NB4 (cell line): ENCODE measurements at places on chromosomes 13 and 19.

GRCh38 chr13:79990048-79990447, 350.9 kb downstream of the SPRY2 start:
- DNase-seq = no peak

- no peak for DNase-seq
Measured at GRCh38 chr13:32969516-32969941, 46.7 kb upstream of the KL start.

DNA sequence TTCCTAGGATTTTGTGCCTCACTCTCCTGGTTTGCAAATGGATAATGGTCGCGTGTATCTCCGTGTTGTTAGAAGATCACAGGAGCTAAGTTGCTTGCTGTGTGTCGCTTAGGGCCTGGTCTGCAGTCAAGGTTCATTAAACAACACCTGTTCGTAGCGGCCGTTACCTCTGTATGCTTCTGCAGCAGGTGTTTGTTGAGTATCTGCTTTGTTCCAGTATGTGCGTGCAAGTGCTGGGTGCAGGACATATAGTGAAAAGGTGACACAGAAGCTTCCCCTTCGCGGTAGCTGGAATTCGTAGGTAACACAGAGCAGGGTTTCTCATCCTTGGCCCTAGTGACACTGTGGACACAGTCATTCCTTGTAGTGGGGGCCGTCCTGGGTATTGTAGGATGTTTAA, 5.4 kb downstream of the MED25 start:
- no peak for DNase-seq

DNA sequence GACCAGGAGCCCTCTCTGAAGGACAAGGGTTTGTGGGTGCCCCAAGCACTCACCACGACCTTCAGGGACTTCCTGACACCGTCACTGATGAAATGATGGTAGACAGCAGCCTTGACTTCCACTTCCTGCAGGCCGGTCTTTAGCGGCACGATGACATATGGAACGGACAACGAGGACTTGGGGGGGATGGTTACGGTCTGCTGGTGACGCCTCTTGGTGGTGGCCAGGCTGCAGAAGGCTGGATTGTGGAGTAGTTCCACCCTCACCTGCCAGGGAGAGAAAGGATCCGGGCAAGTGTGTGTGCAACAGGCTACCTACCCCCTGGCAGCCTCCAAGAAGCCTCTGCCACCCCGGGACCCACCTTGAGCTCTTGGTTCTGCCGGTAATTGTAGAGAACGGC, 23.2 kb downstream of the C3 start:
- DNase-seq = peak; percentile 45

- DNase-seq = no peak
Measured at GRCh38 chr13:82294226-82294625, 1588.0 kb downstream of the SLITRK1 start.

DNA sequence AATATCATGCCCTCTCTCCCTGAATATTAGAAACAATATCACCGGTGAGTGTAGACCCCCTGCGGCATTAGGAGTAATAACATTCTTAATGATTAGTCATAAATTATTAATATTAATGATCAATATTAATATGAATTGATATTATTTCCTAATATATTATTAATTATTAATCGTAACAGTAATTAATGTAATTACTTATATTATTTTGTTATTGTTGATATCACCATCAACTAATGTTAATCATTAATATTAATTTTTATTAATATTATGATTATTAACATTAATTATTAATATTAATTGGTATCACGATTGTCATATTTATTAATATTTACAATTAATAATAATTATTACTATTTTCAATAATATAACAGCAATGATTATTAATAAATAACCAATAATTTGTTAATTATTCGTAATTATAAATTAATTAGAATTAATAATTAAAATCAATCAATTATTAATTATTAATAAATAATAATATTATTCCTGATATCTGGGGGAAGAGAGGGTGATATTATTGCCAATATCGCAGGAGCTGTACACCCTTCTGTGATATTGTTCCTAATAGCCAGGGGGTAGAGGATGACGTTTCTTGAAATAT, 528.8 kb upstream of the PCDH20 start:
- no peak for DNase-seq

DNA sequence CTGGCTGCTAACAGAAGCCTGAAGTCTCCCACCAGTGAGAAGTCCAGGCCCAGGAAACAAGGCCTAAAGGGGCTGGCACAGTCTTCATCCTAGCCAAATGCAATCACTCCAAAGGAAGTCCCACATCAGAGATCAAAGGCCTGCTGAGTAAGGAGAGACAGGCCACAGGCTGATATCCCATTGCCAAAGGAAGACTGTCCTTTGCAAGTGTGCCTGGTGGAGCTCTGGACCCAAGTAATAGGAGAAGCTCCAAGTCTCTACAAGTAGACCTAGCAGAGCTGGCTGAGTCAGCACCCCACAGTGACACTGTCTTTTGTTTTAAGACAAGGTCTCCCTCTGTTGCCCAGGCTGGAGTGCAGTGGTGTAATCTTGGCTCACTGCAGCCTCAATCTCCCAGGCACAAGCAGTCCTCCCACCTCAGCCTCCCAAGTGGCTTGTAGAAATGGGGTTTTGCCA, 4.5 kb downstream of the DBP start:
- peak; percentile 87 for DNase-seq

- no peak for DNase-seq
Measured at GRCh38 chr13:43383498-43384165, 360.2 kb downstream of the DNAJC15 start.

DNA sequence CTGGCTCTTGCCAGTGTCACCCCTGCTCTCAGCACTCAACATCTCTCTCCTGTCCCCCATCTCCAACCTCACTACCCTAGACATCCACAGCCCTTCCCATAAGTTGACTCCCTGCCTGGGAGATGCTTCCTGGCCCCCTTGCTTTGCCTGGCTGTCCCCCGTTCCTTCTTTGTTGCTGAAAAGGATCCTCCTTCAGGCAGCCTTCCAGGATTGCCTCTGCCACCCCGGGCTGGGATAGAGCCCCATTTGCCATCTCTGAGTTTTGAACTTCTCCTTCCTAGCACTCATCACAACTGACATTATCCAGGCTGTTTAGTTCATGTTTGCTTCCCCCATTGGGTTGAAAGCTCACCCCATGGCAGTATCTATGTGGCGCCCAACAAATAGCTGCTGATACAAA, 20.0 kb downstream of the CPAMD8 start:
- DNase-seq = no peak

- no peak for DNase-seq
Measured at GRCh38 chr19:58098682-58098998, 609 bp upstream of the ZSCAN18 start.

DNA sequence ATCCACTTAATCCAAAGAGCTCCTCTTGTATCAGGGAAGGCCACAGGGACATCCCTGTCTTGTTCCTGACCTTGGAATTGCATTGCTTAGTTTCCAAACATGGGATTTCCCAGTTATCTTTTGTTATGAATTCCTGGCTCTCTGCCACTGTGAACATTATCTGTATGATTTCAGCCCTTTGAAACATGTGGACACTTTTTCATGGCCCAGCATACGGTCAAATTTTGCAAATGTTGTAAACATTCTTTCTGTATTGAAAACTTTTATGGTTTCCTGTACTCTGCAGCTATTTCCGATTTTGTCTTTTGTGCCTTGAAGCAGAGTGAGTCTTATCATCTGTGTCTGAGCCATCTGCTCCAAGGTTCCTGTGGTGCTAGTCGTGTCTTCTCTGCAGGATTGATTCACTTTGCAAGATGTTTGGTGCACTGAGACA, 4.5 kb upstream of the CFAP97D2 start:
- DNase-seq = no peak

DNA sequence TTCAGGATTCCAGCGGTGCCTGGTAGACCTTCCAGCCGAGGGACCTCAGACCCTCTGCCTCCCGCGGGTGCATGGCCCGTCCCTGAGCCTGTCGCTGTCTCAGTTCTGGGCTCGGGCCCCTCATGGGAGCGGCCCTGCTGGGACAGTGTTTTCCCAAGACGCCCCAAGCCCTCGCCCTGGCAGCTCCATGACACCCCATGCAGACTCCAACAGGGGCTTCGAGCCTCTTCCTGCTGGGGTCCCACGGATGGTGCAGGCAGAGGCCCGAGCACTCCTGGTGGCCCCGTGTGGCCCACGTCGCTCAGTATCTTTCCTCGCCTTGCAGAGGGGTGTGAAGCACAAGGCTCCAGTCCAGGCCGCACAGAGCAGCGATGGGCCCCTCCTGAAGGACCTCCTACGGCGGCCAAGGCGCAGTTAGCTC, 88.8 kb upstream of the MCF2L start:
- no peak for DNase-seq

GRCh38 chr13:38180126-38180525, 169.5 kb upstream of the UFM1 start:
- DNase-seq = no peak

DNA sequence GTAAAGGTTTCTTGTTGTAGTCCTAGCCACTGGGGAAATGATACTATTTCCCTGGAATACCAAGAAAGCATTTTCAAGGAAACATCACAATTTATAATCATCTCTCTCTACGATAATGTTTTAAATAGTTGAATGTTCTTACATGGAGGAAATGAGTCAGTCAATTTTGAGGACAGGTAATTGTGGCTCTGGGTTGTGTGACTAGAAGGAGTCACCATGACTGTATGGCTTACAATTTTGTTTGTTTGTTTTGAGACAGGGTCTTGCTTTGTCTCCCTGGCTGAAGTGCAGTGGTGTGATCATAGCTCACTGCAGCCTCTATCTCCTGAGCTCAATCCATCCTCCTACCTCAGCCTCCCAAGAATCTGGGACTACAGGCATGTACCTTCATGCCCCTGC, 47.4 kb downstream of the COG3 start:
- DNase-seq = no peak
